NCI-H1694 (cell line): ENCODE measurements at places on chromosomes 5 and 9.

DNA sequence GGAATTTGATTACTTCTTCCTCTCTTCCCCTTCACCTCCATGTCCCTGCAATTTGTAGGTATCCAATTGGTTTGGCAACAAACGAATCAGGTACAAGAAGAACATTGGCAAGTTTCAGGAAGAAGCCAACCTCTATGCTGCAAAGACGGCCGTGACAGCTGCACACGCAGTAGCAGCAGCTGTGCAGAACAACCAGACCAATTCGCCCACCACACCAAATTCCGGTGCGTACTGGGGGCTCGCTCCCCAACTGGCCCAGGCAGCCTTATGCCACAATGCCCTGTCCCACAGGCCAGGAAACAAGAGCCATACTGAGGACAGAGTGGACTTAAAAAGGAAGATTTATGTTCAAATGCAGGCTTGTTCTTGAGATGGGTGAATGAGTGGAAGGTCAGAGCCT, 213.5 kb downstream of the PBX3 start:
- DNase-seq = no peak

GRCh38 chr5:122691931-122692330, 82.9 kb upstream of the SNX2 start:
- DNase-seq = no peak

DNA sequence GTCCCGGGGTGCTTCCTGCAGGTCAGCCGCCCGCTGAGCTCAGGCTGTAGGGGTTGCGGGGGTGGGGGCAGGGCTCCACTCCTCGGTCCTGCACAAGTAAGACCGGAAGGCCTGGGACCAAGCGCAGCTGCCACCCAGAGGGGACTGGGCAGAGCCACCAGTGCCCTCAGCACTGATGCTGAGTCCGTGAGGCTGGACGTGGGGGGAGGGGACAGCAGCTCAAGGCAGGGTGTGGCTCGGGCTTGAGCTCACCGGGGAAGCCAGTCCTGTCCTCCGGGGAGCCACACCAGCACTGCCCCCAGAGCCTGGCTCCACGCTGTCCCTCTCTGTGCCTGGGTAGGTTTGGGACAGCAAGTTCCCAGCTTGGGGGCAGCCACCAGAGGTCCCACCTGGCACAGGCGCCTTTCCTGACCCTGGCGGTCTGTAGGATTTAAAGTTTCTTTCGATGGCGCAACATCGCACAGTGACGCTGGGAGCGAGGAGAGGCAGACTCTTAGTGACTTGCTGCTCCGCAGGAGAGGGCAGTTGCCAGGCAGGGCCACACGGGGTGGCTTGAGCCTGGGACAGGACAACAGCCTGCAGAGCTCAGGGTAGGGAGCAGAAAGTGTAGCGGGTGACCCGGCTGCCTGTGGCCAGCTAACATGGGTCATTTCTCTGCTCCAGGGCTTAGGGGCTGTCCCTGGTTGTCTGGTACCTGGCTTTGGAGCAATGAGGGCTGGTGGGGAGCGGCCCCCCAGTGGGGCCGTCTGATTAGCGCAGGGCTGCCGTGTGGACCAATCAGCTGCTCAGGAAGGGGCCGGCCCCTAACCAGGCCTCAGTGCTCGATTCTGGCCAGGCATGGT, 5.7 kb downstream of the LCN1 start:
- no peak for DNase-seq

GRCh38 chr5:160333721-160334120, 21.4 kb upstream of the CCNJL start:
- DNase-seq = no peak

GRCh38 chr5:68229416-68229815, 13.9 kb downstream of the PIK3R1 start:
- no peak for DNase-seq

GRCh38 chr5:75610201-75610600, 1.1 kb upstream of the ANKDD1B start:
- no peak for DNase-seq

DNA sequence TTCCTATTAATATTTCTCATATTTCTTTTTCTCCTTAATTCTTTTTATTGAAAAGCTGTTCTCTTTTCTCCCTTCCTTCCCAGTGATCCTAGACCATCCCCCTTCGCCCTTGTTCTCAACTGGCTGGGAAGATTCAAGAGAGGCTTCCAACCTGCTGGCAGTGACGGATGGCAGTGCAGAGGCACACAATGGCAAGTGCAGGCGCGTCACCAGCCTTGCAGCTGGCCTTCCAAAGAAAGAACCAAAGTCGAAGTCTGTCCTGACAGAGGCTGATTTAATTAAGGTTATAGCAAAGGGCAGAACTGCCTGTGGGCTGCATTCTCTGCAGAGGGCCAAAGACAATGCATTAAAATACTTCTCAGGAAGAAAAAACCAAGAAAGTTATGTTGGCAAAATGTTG, 7.4 kb downstream of the CEMIP2 start:
- DNase-seq = no peak

DNA sequence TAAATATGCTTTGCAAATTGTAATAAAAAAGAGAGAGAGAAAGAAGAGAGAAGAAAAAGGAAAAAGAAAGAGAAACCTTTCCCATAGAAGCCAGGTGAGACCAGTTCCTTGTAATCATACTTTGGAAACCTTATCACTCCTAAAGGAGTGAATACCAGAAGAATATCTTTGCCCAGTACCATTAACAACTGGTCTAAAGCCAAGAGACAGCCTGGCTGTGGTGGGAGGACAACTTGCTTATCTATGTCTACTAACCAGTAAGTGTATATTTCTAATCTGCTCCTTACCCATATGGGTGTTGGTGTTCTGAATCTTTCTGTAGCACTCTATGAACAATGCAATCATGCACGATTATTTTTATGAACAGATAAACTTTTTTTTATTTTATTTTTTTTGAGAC, 10.5 kb upstream of the TXN start:
- DNase-seq = no peak

DNA sequence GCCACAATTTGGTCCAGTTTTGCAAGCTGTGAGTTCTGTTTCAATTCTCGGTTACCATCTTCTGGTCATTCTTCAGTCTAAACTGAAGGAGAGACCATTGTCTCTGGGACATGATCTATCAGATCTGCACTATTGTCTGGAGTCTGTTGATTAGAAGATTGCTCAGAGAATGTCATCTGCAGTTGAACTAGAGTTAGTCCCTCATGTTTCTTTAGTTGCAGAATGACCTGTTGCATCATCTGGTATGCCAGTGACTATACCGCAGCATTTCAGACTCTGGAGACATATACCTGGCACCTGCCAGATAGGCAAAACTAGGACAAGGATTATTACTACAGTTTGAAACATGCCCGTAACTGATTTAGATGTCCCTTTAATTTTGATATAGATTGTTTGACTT, 194.8 kb downstream of the LRRC70 start:
- DNase-seq = no peak

DNA sequence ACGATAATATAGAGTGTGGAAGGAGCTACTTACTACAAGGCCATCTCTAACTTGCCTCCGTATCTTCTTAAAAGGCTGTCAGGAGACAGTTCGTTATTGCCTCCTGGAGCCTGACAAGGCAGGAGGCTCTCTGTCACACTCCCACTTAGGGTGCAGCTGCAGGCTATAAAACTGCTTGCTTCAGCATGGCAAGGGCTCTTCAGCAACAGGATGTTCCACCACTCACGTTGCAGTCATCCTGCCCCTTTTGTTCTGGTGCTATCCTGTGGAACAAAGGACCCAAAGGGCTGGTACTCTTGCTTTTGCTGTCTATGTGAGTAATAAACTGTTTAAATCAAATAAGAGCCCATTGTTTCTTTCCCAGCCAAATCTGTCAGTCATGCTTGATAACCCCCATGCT, 508.9 kb downstream of the NTRK2 start:
- DNase-seq = no peak

- DNase-seq = no peak
Observed at GRCh38 chr9:94560237-94560636, 5.4 kb downstream of the PCAT7 start.

GRCh38 chr5:88934439-88934838, 51.5 kb upstream of the MEF2C start:
- no peak for DNase-seq

- no peak for DNase-seq
Observed at GRCh38 chr9:137427454-137428310, 4.5 kb downstream of the NOXA1 start.

- DNase-seq = no peak
Observed at GRCh38 chr5:156427315-156427714, 100.4 kb downstream of the SGCD start.

DNA sequence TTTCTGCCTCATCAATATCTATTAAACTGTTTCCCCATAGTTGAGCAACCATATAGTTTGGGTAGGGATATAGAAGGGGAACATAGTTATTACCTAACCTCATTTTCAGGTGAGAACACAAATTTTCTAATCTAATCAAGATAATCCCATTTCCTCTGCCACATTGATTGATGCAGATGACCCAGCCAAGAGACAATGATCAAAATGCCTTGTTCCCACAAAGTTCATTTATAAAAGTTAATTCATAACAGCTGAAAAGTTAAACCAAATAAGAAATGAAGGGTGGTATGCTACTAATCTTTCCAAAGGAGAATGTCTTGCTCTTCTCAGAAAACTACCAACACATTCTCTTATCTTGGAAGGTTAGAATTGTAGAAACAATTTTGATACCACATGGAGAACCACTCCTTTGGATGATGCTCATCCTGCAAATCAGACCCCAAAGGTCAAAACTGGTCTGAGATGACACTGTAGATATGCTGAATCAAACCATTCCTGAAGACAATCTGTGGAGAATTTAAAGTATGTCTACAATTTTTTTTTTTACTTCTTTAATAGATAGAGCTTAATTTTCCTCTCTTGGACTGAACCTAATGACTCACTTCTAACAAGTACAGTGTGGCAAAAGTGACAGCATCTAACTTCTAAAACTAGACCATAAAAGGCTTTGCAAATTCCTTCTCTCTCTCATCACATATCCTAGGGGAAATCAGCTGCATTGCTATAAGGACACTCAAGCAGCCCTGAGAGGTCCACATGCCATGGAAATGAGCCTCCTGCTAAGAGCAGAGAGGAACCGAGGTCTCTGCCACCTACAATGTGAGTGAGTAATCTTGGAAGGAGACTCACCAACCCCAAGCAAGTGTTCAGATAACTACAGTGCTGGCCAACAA, 586.7 kb upstream of the TUSC1 start:
- no peak for DNase-seq

DNA sequence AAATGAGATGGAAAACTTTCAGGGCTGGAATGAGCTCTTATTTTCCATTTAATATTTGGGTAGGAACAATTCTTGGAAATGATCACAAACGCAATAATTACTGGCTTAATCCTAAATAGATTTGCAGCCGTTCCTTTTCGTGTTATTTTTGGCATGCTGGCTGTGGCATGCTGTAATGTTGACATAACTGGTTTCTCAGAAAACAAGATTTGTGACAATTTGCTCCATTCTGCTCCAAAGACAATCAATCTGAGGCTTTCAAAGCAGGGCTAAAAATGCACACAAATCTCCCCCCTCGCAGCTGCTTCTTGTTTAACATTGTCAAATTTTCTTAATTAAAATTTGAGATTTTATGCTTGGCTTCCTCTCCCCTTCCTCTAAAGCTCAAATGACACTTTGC, 151.2 kb downstream of the TTC39B start:
- peak; percentile 87 for DNase-seq

- no peak for DNase-seq
Observed at GRCh38 chr5:40762705-40763104, 6.9 kb upstream of the TTC33 start.

DNA sequence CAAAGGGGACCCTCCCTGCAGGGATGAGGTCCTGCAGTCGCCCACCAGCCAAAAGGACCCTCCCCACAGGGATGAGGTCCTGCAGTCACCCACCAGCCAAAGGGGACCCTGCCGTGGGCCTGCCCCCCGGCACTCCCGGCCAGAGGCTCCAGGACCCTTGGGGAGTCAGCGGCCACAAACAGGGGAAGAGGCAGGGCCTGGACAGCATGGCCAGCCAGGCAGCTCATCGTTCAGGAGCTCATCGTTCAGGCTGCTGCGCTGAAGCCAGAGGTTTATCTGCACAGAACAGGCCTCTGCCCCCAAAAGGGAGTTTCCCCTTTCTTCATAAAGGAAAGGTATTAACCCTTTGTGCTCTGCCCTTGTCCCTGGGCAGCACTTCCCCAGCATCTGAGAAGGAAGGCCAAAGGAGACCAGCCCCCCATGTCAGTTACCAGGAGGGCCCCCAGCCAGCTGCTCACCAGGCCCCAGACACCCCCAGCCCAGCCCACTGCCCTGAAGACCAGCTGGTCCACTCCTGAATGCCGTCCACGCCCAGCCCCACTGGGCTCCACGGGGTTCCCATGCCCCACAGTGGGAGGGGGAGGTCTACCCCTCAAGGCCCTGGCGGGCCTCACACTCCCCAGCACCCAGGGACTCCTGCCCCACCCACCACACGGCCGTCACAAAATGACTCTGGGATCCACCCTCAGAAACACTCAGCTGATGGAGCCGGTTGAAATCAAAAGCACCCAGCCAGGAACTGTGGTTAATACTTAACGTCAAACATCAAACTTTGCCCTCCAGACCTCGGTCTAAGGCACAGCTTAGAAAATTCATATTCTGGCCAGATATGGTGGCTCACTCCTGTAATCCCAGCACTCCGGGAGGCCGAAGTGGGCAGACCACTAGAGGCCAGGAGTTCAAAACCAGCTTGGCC, 6.3 kb downstream of the SLC12A7 start:
- DNase-seq = no peak

DNA sequence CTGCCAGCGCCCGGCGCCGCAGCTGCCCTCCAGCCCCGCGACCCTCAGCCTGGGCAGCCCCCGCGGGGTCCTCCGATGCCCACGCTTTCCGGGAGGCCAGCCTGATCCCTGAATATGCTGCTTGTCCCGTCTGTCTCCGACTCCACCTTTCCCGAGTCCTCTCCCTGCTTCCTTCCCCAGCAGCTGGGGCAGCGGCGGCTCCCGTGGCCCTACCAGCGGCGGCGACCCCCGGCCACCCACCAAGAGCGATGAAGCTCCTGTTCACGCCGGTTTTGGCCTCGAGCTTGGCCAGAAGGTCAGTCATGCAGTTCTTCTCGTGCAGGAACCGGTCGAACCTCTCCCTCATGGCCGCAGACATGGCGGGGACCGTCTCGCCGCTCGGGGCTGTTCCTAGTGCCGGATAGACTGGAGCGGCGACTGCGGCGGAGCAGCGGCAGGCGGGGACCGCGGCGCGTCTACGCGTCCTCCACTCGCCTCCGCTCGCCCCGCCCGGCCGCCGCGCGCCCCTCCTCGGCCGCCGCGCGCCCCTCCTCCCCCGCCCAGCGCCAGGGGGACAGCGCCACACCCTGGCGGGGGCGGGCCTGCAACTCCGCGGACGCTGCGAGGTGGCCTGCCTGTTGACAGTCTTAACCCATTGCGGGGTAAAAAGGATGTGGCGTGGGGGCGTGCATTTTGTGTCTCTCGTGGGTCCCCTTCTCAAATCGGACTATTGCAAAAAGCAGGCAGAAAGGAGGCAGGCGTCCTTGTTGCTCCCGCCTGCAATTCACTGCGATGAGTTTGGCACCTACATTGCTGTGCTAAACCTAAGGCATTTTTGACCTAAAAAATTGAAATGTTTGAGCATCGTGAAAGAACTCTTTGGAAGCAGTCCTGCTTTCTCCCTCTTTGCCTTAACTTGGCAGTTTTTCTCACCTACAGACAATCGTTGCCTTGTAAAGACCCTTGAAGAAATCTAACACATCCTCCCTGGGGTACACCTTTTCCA, at the start of gene REEP5:
Gene REEP5 (minus strand): TSS at position 395 of the 985 bp plus-strand sequence. CDS start 37 bp downstream, at position 358.
- DNase-seq = peak; percentile 49

GRCh38 chr9:125153712-125154367, 10.5 kb upstream of the SCAI start:
- no peak for DNase-seq

- no peak for DNase-seq
Observed at GRCh38 chr9:12584656-12585522, 108.3 kb upstream of the TYRP1 start.

GRCh38 chr5:94577466-94578245, 40.7 kb downstream of the KIAA0825 start:
- DNase-seq = no peak
